ENCODE measurements at places on chromosomes 2 and 18.

- no peak for DNase-seq
Observed at GRCh38 chr2:117980783-117981676, 32.8 kb downstream of the CCDC93 start.

DNA sequence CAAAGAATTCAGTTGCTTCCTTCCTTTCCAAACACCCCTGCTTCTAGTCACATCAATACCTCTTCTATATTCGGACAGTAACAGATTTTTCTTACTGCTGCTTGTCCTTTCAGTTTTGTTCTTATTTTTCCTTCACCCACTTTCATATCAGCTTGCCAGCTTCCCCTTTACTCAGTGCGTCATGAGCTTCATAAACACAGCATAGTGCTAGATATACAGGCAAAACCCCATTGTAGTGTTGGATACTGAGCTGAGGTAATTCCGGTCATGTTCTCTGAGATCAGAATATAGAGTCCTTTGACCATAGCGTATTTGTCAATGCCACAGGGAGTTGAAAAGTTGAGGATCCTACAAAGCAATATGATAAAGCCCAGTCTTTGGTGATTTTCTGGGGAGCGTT is 2.4 kb downstream of the FARP2 start:
- DNase-seq: no peak

DNA sequence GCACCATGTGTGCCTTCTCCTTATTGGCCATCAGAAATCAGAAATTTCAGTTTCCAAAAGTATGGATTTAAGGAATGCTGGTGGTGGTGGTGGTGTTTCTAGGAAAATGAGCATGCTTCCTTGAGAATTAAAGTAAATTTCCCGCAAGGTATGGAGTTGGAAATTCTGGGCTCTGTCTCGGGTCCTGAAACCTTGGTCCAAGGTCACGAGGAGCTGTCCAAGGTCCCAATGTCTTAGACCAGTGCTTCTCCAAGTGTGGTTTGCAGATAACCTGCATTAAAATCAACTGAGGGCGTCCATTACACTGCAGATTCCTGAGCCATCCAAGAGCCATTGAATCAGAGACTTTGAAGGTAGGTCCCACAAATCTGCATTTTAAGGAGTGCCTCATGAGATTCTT is 210.9 kb upstream of the PKDCC start:
- no peak for DNase-seq

GRCh38 chr2:148259674-148260073 is 238.8 kb downstream of the MBD5 start:
- DNase-seq: no peak

DNA sequence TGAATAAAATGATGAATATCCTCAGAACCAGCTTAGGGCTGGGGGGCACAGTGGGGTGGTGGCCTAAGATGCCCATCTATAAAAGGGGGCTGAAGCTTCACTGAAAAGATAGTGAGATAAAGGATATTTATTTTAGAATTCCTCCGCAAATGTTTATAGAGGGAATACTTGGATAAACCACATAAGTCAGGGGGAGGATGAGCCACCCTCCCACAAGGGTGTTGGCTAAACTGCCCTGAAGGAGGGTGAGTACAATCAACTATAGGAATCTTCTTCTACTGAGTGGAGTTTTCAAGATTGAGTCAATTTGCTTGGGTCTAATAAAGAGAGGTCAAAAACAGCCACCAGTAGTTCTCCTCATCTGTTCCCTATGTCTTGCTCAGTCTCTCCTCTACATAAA is 114.5 kb upstream of the TANK start:
- no peak for DNase-seq

- no peak for DNase-seq
Observed at GRCh38 chr18:9766076-9766481, 58.0 kb downstream of the RAB31 start.

DNA sequence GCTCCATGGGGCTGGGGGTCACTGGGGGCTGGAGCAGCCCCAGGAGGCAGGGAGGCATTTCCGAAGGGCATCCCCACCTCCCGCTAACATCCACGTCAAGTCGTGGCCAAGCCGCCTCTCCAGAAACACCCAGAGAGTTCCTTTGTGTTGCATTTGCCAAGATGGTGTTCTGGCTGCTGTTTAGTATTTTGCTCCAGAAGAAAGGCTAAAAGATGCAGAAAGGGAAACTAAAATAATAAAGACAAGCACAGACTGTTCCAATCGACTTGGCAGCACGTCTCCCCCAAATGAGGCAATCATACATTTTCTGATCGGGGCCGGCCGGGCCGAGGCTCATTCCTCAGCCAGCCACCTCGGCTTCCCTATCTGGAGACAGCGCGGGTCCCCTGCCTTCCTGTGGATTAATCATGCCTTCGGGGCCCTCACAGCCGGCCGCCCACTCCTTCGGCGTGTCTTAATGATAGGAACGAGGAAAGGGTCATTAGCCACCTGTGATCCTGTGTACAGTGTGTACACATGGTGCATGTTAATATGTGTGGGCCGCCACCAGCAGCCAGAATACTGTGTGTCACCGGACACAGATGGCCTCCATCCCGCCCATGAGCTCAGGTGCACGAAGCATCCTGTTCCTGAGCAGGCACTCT is 169.2 kb downstream of the KLHL29 start:
- no peak for DNase-seq

- DNase-seq: no peak
Observed at GRCh38 chr2:121532347-121532766, 1.7 kb downstream of the RNU4ATAC start.

GRCh38 chr2:134190062-134190806 is 63.6 kb upstream of the MGAT5 start:
- no peak for DNase-seq

- DNase-seq: no peak
Observed at GRCh38 chr18:47174545-47175116, 1.5 kb downstream of the IER3IP1 start.

GRCh38 chr18:58455314-58456188 is 173.3 kb downstream of the ALPK2 start:
- DNase-seq: no peak
